ENCODE measurements at places on chromosomes 6 and 20. TPM values are rescaled to one million over a fixed set of nuclear protein-coding genes. Genes with fewer than 3 reads are reported as not detected.

Gene TMC2
- polyA plus RNA-seq, result not detected

Gene HLA-DMB
- polyA plus RNA-seq, result 0.28 TPM

- DNase-seq, result no peak
Measured at GRCh38 chr6:143937668-143937970, 70.4 kb downstream of the PLAGL1 start.

Gene MEI4
- not detected for polyA plus RNA-seq

Gene SPEF1
- polyA plus RNA-seq, result 0.07 TPM

DNA sequence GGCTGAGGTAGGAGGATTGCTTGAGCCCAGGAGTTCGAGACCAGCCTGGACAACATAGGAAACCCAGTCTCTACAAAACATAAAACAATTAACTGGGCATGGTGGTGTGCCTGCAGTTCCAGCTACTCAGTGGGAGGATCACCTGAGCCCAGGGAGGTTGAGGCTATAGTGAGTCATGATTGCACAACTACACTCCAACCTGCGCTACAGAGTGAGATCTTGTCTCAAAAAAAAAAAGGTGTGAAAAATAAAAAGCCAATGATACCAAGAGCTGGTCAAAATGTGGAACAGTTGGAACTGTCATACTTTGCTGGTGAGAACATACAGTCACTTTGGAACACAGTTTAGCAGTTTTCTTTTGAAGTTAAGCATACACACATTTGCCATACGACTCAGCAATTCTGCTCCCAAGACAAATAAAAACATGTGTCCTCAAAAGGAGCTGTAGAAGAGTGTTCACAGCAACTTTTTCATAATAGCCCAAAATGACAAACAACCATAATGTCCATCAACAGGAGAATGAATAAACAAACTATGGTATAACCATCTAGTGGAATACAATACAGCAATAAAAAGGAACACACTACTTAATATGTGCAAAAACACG lies 21.6 kb upstream of the FKBP5 start:
- no peak for DNase-seq

Gene ENTPD6
- polyA plus RNA-seq, result 45.7 TPM

Gene TCF21
- 13.5 TPM for polyA plus RNA-seq

DNA sequence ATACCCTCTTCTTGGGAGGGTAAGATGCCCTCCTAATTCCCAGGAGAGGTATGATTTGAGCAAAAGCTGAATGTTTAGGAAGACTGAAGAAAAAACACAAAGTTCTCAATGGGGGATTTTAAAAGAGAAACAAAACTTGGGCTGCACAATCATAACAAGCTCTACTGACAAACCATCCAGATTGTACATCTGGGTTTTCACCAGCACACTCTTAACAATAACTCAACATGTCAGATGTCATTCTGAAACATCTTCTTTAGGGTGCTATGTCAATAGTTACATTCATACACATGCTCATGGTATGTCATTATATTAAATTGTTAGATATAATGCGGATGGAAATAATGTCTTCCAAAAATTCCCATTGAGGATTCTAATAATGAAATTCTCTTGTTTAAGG lies 95.1 kb downstream of the ASCC3 start:
- no peak for DNase-seq

GRCh38 chr6:34190504-34191122 lies 44.7 kb upstream of the GRM4 start:
- DNase-seq, result no peak

DNA sequence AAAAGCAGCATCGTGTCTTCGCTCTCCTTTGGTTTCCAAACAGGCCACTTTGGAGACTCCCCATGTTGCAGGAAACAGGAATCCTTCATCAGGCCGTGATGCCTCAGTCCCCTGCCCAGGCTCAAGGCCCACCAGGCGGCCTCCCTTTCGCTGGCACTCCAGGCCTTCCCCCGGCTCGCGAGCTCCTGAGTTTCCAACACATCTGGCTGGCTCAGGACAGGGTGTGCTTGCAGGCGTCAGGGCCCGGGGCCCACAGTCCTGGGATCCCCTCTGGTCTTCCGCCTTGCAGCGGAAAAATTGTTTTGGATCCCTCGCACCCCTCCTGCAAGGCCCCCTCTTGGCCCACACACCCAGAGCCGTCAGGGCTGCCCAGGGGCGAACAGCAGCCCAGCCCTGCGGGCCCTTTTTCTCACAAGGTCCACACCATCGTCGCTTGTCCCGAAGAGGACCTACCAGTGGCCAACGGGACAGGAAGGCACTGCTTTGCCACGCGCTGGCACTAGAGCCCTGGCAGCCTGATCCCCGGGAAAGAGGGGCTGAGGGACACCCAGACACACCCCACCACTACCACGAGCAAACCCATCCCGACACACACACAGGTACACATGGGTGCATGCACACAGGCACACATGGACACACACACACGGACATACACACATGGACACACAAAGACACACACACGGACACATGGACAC lies 1930.9 kb upstream of the DEFB115 start:
- no peak for DNase-seq
